ENCODE measurements at places on chromosomes 12 and 14. TPM values are rescaled to one million over a fixed set of nuclear protein-coding genes. Genes with fewer than 3 reads are reported as not detected.

- no peak for DNase-seq
Measured at GRCh38 chr12:115232455-115233156, 548.6 kb upstream of the TBX3 start.

GRCh38 chr14:75911883-75912282, 69.9 kb downstream of the TGFB3 start:
- DNase-seq: no peak

DNA sequence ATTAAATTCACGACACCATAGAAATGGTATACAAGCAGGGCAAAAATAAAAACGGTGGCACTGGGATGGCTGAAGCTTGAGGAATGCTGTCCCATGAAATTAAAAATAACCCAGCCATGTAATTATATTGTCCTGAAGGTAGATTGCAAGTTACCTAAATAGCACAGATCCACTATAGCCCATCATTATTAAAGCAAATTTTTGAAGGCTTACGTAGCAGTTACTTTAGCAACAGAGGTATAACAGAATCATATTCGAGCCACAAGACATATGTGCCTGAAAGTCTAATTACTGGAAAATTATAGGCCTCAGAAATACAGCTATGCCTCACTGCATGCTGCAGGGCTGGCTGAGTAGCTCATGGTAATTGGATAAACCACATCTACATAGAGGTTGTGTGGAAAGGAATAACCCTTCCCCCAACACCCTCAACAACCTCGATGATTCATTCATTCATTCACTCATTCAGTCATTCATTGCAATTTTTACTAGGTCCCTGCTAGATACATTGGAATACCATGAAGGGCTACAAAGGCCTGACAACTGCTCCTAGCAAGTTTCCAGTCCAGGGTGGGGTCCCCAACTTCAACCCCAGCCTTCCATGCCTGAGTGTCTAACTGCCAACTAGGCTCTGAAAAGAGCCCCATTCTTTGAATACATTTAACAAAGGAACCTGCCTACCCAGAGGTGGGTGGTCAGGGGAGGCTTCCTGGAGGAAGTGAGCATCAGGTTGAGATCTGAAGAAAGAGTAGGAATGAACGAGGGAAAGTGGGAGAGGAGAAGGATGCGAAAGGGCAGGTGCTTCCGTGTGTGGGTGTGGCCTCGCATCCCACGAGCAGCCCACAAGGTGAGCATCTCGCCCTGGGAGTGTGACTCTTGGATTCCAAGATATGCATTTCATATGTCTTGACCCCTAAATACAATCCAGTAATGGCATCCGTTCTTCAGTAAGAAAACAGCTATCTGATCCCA, 18.0 kb upstream of the CMKLR1 start:
- DNase-seq: no peak

GRCh38 chr12:102990419-102990818, 32.9 kb downstream of the ASCL1 start:
- no peak for DNase-seq

DNA sequence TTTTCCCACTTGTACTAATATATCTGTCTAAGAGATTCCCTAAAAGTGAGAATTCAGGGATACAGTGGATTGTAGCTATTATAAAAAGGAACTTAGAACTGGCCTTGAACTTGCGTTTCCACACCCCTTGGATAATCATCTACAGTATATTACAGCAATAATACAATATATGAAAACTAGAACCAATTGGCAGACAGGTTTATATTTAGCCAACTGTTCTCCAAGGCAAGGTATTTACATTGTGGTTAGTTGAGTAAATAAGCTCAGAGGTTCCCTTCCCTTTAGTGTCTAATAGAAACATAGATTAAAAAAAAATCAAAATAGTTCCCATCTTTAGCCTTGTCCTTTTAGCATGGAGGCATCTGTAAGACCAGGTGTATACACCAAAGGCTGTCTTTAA, 42.1 kb downstream of the LIMA1 start:
- DNase-seq: no peak

GRCh38 chr14:76900682-76901081, 74.5 kb downstream of the LRRC74A start:
- DNase-seq: no peak

GRCh38 chr14:53872681-53873089, 83.9 kb downstream of the BMP4 start:
- DNase-seq: no peak

The E2F7 gene
- 7.5 TPM for polyA plus RNA-seq

- DNase-seq: no peak
Measured at GRCh38 chr14:102927878-102928411, 5.5 kb downstream of the AMN start.

The PLEKHH1 gene
- polyA plus RNA-seq: 10.0 TPM

The SMCO2 gene
- polyA plus RNA-seq: 0.21 TPM

The PLEKHD1 gene
- 0.17 TPM for polyA plus RNA-seq

The SERPINA1 gene
- polyA plus RNA-seq: 5.3 TPM

GRCh38 chr12:50215033-50215432, 47.9 kb upstream of the CERS5 start:
- no peak for DNase-seq

The IL26 gene
- polyA plus RNA-seq: not detected

GRCh38 chr12:83172866-83173649, 486.4 kb downstream of the TMTC2 start:
- DNase-seq: no peak

DNA sequence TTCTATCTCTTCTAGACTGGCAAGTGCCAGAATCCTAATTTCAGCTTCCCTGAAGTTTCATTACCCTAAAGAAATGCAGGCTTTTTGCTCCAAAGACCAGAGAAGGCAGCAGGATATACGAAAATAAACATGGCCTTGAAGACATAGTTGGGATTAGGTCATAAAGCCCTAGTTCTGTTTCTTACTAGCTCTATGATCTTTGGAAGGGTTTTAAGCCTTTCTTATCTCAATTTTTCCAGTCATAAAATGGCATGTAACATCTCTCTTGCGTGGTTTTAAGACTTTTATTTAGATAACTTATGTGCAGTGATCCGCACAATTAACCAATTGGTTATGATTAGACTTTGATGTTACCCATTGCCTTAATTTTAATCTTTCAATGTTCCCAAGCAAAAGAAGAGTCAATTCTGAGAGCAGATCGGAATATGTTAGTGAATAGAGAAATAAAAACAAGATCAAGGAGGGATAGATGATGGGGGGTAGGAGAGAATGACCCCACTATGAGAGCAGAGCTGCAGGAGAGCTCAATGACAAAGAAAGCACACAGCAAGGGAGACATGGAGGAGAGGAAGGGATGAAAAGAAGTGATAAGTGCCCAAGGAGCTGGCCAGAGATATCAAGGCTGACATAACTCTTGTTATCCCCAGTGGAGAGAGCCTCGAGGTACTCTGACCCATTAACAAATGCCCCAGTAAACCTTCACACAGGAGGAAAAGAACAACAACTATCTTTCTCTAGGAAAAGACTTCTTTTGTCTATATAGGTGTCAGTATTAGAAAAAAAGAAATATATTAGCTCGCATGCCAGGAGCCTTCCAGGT, 53.0 kb upstream of the ANP32D start:
- no peak for DNase-seq

GRCh38 chr14:86613786-86614185, 1083.8 kb downstream of the FLRT2 start:
- DNase-seq: no peak

GRCh38 chr14:46369391-46369790, 282.2 kb downstream of the RPL10L start:
- DNase-seq: no peak

DNA sequence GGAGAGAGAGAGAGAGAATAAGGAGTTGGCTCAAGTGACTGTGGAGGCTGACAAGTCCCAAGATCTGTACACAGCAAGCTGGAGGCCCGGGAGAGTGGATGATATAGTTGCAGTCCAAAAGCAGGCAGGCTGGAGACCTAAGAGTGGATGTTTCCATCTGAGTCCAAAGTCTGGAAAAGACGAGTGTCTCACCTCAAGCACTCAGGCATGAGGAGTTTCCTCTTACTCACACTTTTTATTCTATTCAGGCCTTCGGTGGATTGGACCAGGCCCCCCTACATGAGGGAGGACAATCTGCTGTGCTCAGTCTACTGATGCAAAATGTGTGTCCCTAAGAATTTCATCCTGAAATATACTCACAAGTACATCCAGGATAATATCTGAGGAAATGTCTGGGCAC, 484.6 kb downstream of the VRK1 start:
- DNase-seq: no peak

- no peak for DNase-seq
Measured at GRCh38 chr14:36916668-36917067, 255.0 kb downstream of the PAX9 start.

DNA sequence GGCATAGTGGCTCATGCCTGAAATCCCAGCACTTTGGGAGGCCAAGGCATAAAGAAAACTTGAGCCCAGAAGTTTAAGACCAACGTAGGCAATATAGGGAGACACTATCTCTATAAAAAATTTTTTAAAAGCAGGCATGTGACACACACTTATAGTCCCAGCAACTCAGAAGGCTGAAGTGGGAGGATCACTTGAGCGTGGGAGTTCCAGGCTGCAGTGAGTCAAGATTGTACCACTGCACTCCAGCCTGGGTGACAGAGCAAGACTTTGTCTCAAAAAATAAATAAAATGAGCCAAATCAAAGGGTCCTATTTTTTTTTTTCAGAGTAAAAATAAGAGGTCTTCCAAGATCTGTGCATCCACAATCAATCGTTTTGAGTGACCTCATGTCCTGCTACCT, 237.6 kb downstream of the SLC16A7 start:
- DNase-seq: no peak

DNA sequence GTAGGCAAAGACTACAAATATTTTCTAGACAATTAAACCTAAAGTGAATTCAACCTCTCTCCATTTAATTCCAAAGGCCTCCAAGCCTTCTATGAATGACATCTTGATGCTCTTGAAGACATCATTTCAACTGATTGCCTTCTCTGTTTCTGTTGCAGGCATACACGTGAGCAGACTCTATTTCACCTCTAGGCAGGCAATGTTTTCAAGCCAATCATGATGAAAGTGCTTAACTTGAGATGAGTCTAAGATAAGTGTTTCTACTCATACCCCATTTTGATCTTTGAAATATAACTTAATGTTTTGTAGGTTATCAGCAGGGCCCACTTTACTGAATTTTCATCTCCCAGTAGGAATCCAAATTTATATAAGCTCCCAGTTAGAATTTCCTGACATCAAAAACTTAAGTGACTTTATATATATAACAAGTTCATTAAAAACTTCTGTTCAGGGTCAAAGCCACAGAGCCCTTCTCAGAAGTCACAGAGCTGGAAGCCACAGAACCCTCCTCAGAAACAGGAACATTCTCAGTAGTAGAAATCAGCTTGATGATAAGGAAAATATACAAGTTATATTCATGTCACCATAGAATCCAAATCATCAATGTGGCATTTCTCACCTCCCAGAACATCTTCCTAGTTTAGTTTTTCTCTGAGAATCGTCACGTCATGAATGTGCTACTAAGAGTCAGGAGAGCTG, 108.5 kb downstream of the PHLDA1 start:
- no peak for DNase-seq

GRCh38 chr14:84610086-84610485, 919.9 kb upstream of the FLRT2 start:
- no peak for DNase-seq

DNA sequence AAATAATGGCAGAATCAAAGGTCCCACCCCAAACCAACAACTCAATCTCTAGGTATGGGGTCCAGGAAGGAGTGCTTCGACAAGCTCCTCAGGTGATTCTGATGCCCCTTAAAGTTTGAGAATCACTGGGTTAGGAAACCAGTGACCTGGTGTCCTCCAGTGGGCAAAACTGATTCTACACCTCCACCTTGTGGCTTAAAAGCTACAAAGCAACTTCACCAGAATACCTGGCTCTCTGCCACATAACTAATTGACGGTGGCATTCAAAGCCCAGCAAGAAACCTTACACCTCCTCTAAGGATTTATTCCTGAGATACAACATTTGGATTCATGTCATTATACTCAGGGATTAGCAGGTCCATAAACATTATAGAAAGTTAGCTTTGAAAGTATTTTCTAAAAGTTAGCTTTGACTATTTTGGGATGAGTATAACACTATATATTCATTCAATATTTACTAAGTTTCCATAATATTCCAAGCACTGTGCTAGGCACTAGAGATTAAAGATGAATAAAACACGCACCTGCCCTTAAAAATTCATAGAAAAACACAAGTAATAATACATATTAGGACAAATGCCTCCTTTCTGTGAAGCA, 45.4 kb downstream of the DCAF5 start:
- DNase-seq: peak; percentile 45

DNA sequence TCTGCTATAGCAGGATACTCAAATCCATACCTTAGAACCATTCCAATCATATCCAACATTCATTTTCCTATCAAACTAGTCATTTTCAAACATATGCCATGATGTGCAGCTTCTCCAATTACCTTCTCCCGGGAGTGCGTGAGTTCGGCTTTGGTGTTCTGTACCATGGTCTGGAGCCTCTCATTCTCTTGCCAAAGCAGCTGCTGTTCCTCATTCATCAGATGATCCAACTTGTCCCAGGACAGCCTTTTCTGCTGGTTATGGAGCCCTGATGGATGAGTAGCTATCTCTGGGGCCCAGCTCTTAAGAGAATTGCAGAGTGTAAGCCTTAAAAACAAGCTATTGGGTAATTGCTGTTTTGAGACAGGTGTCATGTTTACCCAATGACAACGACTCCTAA, 71.1 kb upstream of the SAV1 start:
- no peak for DNase-seq

DNA sequence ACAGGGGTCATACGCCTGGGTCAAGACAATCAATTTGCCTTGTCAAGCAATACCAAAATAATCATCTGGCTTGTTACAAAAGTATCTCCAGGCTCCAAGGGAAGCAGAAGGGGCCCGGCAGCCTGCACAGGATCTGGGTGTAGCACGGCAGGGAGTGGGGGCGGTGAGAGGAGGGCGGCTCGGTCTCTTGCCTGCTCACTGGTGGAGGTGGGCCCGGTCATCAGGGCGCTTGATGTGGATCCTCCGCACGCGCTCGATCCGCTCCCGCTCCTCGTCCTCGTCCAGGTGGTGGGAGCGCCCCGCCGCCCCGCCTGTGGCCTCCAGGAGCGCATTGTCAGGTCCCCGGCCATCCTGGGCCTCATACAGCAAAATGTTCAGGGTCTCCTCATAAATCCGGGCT, 25.7 kb downstream of the KCTD10 start:
- no peak for DNase-seq

The GCN1 gene
- 66.1 TPM for polyA plus RNA-seq

The KRT3 gene
- not detected for polyA plus RNA-seq

- no peak for DNase-seq
Measured at GRCh38 chr12:117525766-117526165, 164.3 kb upstream of the NOS1 start.

The MARCHF9 gene
- polyA plus RNA-seq: 16.5 TPM
